NCI-H1417 (cell line): ENCODE measurements at places on chromosomes 6 and 20.

- DNase-seq = no peak
Measured at GRCh38 chr6:454148-454991, 62.8 kb downstream of the IRF4 start.

- no peak for DNase-seq
Measured at GRCh38 chr6:45054610-45055009, 273.5 kb upstream of the RUNX2 start.

GRCh38 chr20:49444553-49444990 is 37.9 kb downstream of the KCNB1 start:
- no peak for DNase-seq

DNA sequence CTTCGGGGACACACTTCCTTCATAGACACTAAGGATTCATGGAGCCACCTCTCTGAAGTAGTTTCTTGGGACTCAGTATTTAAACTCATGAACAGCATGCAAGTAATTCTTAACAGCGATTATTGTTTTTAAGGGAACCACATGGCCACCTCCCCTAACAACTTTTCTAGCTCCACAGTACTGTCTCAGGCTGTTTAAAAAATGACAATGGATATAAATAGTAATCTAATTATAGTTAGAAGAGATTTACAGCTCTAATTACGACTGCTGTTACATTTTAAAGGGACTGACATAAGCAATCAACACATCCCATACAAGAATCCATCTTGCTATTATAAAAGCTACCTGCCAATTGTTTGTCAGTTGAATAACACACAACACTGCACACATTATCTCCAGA is 72.1 kb upstream of the HDGFL1 start:
- no peak for DNase-seq

- DNase-seq = no peak
Measured at GRCh38 chr20:38197619-38198018, 32.5 kb upstream of the TGM2 start.

- DNase-seq = no peak
Measured at GRCh38 chr20:35005463-35005961, 49.8 kb downstream of the MYH7B start.

DNA sequence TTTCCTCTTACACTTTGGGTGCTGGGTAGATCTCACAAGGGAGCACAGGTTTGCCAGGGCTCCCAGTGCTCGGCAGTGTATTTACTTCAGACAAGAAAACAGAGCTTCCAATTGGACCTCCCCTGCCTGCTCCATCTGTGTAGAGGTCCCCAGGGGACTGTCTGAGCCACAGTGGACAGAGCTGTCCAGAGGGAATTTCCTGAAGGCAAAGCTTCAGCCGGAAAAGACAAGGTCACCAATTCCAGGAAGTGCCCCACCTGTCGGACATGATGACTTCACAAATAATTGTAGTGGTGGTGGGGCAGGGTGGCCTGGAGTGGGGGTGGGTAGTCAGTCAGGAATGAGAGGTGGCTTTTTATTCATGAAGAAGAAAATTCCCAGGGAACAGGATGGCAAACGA is 18.6 kb downstream of the ADGRF5 start:
- DNase-seq = no peak

- DNase-seq = no peak
Measured at GRCh38 chr6:158118886-158119285, 49.2 kb downstream of the SERAC1 start.

- peak; percentile 45 for DNase-seq
Measured at GRCh38 chr6:170221753-170222400, 69.0 kb downstream of the DLL1 start.

GRCh38 chr6:20340068-20340848 is 61.4 kb upstream of the E2F3 start:
- no peak for DNase-seq

DNA sequence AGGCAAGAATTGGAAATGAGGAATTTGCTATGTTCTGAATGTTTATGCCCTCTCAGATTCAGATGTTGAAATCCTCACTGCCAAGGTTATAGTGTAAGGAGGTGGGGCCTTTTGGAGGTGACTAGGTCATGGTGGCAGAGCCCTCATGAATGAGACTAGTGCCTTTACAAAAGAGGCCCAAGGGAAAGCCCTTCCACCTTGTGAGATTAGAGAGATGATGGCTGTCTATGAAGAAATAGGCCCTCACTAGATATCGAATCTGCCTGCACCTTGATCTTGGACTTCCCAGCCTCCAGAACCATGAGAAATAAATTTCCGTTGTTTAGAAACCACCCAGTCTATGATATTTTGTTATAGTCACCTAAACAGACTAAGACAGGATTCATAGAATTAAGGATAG is 10.4 kb downstream of the ASIP start:
- no peak for DNase-seq

DNA sequence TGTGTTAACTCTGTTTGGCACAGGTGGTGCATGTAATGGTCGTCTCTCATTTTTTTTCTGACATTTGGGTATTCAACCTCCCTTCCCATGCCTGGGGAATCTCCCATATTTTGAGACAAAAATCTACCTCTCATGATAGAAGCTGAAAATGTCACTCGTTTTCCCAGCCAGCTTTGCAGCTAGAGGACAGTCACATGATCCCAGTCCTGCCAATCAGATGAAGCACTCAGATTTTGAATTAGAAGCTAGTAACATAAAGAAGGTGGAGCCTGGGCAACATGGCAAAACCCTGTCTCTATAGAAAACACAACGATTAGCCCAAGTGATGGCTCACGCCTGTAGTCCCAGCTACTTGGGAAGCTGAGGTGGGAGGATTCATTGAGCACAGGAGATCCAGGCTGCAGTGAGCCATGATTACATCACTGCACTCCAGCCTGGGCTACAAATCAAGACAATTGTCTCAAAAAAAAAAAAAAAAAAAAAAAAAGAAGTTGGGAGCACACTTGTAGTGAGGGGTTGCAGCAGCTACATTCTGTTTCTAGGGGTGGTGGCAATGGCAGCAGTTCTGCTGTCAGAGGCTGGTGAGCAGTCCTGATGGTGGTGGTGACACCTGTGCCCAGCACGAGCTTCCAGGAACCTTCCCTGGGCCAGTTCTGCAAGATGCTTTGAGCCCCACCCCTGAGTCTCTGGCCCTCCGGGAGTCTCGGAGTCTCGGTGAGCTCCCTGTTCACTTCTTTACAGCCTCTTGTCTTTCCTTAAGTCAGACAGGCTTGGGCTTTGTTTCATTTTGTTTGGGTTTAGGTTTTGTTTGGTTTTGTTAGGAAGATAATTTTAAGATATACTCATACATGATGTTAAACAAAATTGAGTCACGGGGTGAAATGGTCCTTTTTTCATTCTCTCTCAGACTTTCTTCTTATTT is 94.1 kb upstream of the KCNG1 start:
- DNase-seq = no peak

DNA sequence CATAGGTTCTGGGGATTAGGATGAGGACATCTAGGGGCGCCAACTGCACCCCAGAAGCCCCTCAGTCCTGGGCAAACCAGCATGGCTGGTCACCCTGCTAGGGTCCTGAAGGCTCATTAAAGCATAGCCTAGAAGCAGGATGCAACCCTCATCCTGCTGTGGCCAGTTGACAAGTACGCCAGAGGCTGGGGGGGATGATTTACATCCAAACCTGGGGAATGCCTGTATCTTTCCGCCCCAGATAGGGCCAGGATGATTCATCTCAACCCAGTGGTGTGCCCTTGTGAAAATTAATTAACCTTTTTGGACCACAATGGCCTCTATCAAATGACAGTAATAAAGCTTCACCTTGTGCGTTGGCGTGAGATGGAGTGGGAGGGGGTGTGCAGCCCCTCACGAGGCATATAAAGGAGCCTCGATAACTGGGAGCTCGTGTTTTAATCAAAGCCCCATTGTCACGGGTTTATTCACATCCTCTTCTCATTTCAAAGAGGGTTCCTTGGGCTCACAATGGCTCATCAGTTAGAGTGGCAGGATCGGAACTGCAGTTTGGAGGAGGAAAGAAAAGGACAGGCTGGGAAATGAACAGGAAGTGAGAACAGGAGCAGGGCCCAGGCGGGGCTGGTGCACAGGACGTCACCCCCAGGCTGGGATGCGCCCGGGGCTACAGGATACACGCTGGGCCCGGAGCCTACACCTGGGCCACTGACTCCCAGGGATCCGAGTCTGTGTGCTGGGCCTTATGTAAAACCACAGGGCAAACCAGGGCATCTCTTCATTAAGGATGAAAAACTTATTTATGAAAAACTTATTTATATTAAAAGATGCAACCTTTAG is 121.8 kb upstream of the PHACTR3 start:
- DNase-seq = no peak

GRCh38 chr20:12016291-12016690 is 98.6 kb downstream of the BTBD3 start:
- DNase-seq = no peak

- DNase-seq = peak; percentile 75
Measured at GRCh38 chr6:148509800-148510581, 167.4 kb downstream of the SASH1 start.

DNA sequence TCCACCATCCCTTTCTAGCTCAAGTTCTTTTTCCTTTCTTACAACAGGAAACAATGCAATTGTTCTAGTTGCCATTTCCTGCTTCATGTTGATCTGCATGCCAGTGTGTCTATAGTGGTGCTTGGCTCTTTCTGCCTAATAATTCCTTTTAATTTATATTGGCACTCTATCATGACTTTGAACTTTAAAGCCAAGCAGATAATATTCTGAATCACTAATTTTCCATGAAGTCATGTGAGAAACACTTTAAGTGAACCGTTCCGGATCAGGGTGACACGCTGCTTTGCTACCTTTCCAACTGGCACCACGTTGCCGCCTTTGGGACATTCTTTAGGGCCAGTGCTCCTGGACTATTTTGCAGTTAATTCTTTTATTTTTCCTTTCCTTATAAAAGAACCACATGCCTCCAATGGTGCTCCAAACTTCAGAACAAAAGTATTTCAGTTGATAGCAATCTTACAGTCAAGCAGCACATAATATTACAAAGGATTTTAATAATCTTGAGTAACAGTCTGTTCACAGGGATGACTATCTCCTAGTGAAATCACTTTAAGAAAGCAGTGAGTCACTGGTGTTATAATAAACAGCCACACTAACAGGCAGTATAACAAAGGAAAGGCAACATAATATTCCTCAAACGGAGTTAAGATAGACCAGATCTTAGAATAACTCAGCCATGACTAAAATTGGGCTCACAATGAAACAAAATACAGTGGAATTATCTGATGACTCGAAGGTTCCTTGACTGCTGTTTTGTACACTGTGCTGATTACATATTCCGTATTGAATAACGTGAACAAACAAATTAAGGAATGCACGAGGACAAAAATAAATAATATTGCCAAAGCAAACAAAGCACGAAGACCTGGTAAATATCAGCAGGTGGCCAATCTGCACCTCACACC is 19.0 kb upstream of the BLOC1S5 start:
- DNase-seq = peak; percentile 46

DNA sequence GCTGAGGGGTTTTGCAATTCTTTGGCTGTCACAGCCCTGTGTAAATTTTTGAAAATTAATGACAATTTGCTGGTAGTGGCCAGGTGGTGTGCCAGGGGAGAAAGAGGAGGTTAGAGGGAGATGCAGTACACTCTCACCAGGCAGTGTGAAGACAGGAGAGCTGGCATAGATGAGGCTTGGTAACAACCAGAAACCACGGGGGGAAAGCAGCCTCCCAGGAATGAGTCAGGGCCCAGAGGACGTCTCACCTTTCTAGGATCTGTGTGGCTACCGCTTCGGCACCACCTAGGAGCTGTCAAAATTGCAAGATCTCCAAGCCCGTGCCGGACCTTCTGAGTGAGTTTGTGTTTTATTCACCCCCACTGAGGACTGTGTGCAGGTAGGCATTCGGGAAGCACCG is 171.4 kb downstream of the PACRG start:
- peak; percentile 21 for DNase-seq

GRCh38 chr20:46359233-46359751 is 47.1 kb downstream of the ELMO2 start:
- DNase-seq = no peak

GRCh38 chr6:15715060-15715459 is 52.2 kb upstream of the DTNBP1 start:
- DNase-seq = no peak

DNA sequence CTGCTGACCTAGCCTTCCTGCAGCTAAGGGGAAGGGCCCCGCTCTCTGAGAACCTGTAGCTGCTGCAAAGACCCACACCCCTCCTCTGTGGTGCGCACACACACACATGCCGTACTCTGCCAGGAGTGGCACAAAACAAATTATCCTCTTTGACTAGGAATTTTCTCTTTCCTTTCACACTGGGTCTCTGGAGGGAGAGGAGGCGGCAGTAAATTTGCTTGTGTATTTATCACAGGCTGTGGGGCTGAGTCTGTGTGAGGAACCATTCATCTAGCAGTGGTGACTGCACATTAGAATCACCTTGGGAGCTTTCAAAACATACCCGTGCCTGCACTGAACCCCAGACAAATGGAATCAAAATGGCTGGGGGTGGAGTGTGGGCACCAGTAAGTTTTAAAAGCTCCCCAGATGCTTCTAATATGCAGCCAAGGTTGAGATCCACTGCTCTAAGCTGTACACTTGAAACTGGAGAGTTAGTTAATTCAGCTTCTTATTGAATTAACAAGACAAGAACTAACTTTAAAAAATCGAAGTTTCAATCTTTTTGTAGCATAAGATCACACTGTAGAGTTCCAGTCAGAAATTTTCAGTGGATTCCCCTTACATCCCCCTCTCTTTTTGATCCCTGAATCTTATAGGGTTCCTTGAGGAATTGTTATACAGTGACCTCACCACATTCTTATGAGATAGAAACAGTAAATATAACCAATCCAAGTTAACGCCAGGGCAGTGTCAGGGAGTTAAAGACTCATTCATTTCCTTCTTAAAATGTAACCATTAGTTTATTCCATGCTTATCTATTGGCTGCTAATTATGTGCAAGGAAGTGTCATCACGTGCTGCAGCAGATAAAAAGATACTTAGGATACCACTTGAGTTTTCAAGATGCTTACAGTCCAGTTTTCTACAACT is 29.8 kb upstream of the GMDS start:
- no peak for DNase-seq

DNA sequence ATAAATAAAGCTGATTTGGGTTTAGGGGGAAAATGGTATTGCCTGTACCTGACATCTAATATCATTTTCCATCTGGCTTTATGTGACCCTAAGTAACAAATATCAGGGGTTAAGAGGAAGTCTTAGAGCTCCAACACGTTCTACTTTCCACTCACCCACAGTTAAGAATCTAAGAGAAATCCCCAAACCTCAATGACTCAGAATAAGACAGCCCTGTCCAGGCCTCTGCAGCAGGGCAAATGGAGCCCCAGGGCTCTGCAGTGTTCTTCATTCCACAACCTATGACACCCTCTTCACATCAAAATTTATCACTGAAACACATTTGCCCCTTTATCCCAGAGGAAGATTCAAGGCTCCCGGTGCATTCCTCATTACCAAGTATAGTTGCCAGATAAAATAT is 20.3 kb upstream of the TENT5A start:
- no peak for DNase-seq

- DNase-seq = no peak
Measured at GRCh38 chr20:53875452-53875851, 194.9 kb downstream of the BCAS1 start.

DNA sequence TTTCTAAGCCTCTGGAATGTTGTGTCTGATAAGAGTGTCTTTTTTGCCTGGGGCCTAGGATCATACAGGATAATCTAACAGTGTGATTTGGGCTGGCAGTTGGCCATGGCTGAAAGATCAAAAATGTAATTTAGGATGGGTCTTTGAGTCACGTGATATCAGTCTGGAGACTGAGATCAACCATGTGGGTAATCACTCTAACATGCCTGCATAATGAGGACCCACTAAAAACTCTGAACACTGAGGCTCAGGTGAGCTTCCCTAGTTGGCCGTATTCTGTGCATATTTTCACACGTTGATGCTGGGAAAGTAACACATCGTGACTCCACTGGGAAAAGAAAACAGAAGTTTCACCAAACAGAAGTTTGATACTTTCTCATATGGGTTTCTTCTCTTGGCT is 6.3 kb upstream of the MMS22L start:
- DNase-seq = no peak

- no peak for DNase-seq
Measured at GRCh38 chr6:117157448-117157847, 107.9 kb upstream of the VGLL2 start.
